ENCODE measurements at places on chromosomes 2 and 18.

- DNase-seq: no peak
These were observed 94.3 kb downstream of the NFATC1 start for GRCh38 chr18:79489899-79490625.

DNA sequence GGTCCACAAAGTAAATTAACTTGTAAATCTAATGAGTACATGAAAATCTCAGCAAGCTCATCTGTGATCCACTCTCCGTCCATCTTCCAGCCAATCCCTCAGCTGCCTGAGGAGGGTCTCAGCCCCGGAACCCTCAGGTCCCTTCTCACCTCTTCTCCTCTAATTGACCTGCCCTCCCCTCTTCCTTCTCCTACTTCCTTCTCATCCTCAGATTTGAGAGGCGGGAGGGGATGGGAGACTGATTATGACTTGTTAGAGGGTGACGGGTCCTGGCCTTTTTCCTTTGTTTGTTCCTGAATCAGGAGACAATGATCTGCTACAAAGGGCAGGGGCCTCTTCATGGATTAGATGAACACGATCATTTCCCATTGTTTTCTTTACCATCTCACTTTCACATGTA lies 80.1 kb downstream of the CYBRD1 start:
- DNase-seq: no peak

DNA sequence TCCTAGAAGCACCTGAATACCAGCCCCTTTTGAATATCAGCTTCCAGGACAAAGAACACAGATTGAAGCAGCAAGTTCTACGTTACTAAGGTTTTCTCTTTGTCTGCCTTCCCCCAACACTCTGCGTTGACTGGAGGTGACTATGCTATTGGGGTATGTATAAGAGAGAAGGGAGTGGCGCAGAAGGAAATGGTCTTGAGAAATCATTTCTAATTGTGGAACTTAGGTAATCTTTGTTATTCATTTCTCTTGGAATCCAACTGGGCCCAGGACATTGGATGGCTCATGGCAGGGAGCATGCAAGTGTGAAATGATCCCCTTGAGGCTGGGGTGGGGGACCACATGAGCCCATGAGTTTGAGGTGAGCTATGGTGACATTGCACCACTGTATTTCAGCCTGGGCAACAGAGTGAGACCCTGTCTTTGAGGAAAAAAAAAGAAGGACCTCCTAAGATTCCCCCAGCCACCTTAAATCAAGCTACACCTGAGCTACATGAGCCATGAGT lies 29.7 kb downstream of the XDH start:
- DNase-seq: no peak

DNA sequence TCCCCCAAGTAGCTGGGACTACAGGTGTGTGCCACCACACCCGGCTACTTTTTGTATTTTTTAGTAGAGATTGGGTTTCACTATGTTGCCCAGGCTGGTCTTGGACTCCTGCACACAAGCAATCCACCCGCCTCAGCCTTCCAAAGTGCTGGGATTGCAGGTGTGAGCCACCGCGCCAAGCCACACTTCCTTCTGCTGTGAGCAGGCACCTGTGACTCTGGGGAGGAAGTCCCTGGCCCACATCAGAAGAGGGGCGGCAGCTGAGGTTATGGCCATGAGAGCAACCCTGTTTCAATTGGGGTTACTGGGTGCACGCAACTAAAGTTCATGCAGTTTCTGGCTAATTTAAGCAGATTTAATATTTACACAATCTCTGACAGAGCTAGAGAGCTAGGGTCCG lies 91.0 kb downstream of the PLB1 start:
- no peak for DNase-seq

DNA sequence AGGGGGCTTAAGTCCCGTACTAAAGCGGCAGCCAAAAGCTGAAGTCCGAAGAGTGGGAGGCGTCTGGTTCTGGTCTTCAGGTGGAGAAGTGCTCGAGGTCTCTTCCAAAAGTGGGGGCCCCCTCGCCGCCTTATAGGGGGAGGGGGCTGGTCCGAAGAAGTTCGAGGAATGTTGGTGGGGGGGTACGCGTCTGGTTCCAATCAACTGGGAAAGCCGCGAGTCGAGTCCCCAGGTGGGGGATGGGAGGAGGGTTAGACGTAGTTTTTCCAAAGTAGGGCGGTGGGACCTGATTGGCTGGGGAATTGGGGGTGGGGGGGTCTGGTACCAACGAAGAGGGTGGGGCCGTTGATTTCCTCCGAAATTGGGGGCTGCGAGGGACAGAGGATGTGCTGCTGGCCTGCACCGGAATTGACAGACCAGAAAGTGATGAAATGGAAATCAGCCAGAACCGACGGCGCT lies 594 bp downstream of the ITM2C start:
- DNase-seq: no peak

- DNase-seq: no peak
These were observed 1.5 kb downstream of the CNRIP1 start for GRCh38 chr2:68317971-68318913.

DNA sequence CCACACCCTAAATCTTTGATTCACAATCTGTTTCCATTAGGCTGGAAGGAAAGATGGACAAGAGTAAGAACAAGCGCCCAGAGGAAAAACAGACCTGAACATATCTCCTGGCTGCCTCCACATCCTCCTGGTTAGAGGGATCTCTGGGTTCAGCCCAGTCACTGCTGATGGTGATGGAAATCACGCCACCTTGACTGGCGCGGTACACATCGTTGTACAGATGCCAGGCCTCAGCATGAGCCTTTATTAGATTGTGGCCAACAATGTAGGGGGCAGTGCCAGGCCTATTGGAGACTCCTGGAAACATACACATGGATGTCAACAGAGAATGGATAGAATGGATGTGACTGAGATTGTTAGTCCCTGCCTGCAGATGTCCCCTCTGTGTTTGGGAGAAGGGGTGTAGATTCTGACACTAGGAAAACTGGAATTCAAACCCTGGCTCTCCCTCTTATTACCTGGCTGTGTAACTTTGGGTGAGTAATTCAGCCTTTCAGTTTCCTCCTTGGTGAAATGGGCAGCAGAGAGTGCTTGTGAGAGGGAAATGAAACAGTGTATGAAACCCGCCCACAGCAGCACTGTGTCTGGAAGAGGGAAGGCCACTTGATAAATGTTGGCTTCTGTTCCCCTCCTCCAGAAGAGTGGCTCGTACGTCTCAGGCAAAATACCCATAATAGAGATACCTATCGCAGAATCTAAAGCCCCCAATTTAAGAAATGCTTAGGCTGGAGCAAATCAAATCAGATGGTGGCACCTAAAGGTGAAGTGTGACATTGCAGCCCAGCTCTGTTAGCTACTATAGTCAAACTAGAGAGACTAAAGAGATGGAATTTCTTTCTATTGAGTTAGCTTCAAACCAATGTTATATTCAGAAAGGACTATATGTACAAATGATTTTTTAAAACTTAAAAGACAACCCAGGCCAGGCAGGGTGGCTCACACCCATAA lies 36.2 kb downstream of the LCT start:
- DNase-seq: no peak

- no peak for DNase-seq
These were observed 143.0 kb downstream of the ACOXL start for GRCh38 chr2:110875384-110875725.

DNA sequence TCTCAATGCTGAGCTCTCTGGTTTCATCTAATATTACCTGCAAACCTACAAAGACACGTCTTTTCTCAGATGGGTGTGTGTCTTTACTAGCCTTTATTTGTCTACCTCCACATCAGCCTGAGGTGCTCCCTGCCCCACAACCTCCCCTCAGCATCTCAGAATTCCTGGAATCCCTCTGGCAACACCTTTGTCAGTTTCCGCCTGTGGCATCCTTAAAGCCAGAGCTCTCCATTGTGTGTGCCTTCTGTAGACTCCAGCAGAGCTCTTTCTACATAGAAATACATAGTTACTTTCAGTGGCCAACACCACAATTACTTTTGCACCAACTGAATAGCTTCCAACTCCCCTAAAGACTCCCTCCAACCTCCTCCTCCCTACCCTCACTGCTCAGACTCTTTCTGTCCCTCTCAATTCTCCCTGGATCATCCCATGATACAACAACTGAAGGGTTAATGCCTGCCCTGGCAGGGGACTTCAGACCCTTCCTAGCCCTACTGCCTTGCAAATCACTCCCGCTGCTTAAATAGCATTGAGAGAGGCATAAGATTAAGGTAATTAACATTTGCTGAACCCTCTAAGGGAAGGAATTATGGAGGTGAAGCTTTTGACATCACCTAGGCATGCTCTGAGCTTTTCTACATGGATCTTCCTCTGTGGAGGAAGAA lies 39.6 kb upstream of the RMDN2 start:
- no peak for DNase-seq

GRCh38 chr2:13806539-13806938 lies 826.0 kb upstream of the LRATD1 start:
- no peak for DNase-seq

DNA sequence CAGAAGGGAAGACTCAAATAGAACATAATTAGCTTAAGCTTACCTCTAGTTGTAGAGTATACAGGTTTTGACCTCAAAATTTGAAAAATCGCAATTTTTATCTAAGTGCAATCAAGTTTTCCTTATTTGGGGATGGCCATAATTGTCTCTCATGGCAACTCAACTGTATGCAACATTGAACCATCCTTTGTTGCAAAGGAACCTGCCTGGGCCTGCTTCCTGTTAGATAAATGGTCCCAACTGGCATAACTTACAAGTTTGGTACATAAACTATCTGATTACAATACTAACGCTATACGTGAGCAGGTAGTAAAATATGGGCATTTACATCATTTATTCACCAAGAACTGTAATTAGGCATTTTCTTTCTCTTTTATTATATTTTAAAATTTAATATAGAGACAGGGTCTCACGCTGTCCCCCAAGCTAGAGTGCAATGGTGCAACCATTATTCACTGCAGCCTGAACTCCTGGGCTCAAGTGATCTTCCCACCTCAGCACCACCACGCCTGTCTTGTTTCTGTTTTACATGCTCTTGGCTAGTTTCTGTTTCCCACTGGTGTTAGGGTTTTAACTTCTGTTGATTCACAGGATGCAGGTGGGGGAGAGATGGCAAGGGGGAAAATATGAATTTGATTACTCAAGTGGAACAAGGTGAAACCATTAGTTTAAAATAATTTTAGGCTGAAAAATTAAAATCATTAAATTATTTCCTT lies 55.3 kb upstream of the B3GNT2 start:
- DNase-seq: no peak

DNA sequence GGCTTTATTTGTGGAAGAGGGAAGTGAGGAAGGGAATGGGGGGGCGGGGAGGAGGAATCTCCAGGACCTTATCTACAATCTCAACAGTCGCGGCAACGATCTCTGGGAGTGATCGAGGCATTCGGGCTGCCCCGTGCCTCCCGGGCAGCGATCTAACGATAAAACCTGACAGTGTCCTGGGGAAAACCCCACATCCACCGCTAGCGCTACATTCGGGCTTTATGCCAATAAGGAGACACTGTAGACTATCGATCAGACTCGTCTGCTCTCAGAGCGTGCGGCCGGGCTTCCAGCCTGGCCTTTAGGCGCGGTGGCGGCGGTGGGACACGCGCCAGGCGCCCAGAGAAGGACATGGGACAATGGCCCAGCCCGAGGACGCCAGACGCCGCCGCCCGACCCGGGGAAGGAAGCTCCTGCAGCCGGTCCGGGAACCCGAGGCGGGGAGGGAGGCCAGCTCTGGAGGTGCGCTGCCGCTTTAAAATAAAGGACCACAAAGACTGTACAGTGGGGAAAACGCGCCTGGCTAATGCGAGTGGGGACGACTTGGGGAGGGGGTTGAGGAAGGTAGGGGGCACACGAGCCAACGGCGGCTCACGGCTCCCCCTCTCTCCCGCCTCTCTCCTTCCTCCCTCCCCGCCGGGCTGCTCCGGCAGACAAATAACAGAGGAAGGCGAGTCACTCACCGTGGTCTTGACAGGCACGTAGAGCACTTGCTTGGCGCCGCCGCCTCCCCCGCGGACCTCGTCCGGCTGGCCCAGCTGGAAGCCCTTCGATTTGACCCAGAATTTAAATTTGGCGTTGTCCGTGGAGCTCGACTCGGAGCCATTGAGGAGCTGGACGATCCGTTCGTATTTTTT lies 2.2 kb downstream of the NOL4 start:
- DNase-seq: no peak

DNA sequence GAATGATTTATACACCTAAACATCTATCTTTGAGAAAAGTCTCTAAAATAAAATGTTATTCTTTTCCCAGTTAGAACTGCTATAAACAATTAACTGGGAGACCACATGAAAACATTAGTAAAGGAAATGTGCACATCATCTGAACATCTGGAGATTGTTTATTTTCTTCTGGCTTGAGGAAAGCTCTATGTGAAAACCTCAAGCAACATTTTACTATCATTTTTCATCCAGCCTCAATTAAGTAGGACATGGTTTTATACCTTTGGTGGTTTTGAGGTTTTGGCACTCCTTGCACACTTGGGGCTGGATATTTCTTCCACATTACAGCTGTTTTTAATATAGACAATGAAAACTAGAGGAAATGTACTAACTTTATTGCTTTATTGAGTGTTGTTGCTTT lies 609.5 kb upstream of the SLC8A1 start:
- DNase-seq: no peak

GRCh38 chr2:121382744-121383143 lies 97.7 kb upstream of the TFCP2L1 start:
- DNase-seq: no peak

DNA sequence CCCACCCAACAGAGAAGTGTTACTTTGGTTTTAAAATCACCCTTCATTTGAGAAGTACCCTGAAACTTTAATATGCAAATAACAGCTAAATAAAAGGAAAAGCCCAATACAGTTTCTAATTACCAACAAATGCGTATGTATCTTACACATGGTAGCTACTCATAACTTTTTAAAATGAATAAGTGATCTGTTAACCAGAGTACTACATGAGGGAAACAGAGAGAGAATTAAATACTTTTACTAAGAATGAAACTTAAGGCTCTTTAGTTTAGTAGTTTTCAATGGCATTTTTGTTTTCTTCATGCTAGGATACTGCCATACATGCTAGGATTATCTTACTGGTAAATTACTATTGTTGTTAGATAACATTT lies 39.1 kb upstream of the NABP1 start:
- no peak for DNase-seq

- no peak for DNase-seq
These were observed 3.5 kb downstream of the GPR75 start for GRCh38 chr2:53856272-53856671.

GRCh38 chr18:79950515-79951341 lies 725 bp downstream of the SLC66A2 start:
- DNase-seq: no peak

- no peak for DNase-seq
These were observed 644.4 kb downstream of the PLCL1 start for GRCh38 chr2:198448789-198449188.

- no peak for DNase-seq
These were observed 1573.5 kb upstream of the ACVR2A start for GRCh38 chr2:146271131-146271831.

Data from stimulated activated CD8-positive, alpha-beta memory T cell treated with anti-CD3 and anti-CD28 coated beads, Interleukin-7, amount 100 ng/mL, for 1 hour (primary cell).